ENCODE measurements at places on chromosomes 1 and 21.

DNA sequence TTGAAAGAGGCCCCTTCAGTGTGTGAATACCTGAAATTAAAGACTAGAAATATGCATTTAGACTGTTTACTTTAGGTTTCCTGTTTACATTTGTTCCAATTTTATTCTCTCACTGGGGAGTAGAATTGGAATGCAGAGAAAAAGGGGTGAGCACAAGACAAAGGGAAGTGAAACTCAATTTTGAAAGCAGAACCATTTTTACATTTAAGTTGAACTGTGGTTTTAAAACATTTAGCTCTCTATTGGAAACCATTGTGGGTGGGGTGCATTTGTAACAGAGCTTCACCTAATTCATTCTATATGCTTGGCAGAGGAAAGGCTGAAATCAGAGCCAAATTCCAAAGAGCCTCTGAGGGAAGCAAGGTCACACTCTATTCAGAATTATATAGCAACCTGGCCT lies 235.3 kb upstream of the C1orf105 start:
- DNase-seq, result no peak

GRCh38 chr1:211677659-211678058 lies 2.2 kb upstream of the NEK2 start:
- DNase-seq, result no peak

GRCh38 chr1:104467590-104467989 lies 717.9 kb downstream of the AMY1C start:
- DNase-seq, result no peak

GRCh38 chr1:212791261-212791675 lies 309 bp downstream of the NSL1 start:
- DNase-seq, result no peak

GRCh38 chr1:23611601-23612327 lies 52.5 kb upstream of the ID3 start:
- DNase-seq, result no peak

GRCh38 chr1:39331647-39332046 lies 127.2 kb downstream of the MACF1 start:
- no peak for DNase-seq

DNA sequence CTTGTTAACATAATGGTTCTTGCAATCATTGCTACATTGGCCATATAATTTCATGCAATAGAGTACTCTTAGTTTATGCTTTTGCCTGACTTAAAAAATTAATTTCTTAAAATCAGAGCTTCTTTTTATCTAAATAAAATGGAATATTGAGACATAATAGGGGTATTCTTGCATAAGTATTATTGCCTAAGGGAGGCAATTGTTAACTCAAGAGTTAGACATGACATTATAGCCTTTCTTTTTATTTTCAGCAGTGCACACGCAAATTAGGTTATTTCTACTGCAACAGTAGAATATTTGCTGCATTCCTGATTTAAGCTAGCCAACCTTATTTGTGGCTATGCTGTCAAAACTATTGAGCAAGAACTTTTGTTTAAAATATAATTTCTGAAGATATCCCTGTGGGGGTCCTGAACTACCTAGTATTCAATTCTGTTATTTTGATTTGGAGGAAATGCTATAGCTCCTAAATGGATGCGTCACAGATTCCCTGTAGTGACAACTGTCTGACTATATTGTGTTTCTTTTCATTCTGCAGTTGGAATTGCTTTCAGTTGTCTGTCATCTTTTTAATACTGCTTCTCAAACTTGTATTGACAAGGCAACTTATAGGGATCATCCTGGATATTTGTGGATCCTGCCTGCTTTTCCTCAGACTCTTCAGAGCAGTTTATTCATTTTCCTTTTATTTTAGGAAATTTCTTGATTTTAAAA lies 211.0 kb downstream of the PATJ start:
- no peak for DNase-seq

DNA sequence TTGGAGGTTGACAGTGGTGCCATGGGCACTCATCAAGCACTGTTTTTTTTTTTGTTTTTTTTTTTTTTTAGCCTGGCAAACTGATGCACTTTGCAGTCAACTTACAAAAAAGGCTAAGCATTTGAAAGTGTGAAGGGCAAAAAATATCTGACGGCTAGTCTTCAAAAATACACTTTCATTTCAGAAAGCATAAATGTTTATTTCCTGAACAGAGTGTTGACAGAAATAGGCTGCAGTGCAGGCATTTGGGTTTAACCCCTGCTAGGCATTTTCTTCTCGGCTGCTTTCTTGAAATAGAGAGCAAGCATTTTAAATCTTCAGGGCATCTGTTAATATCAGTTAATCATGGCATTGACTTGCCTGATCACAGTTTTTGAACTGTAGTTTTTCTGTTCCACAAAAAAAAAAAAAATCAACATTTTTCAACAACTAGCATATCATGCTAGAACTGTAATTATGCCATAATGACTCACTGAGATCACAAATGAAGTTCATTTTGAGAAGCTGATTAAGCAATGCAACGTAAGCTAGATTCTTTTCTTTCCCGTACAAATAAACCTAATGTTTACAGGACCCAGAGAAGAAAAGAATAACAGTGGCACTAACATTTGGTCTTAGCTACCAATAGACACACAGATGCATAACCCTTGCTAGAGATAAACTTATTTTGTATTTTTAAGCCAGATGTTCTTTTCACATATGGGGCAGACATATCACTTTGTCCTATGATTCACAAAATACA lies 100.4 kb upstream of the USH2A start:
- DNase-seq, result no peak

DNA sequence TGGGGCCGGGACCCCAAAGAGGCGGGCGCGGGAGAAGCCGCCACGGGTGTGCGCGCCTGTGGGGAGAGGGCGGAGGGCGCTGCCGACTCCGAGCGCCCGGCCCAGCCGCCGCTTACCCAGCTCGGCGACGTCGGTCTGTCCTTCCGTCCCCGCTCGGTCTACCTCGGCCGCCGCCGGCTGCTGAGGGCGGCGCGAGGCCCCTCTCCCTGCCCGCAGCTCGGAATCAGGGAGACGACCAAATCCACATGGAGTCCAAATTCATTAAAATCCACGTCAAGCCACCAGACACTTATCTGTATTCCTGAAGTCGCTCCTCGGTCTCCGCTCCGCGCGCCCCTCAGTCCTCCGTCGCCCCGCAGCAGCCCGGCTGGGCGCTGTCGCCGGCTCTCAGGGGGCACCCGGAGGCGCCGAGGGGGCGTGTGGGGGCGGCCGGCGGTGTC lies 637 bp downstream of the PLXNA2 start:
- no peak for DNase-seq

DNA sequence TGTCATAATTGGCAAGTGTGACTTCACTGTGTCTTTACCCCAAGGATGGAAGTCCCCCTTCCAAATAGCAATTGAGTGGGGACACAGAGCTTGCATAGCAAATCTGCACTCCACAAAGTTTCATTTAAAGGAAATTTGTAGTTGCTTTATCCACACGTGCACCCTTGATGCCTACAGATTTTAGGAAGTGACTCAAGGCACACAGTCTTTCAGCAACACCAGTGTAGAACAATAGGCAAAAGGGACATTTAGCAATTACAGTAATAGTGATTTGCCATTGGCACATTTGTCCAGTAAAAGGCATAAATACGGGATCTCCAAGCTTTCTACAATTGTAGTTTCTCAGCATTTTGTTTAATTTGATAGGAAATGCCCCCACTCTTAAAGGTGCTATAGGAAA lies 43.4 kb upstream of the KAZN start:
- DNase-seq, result no peak

All from NCI-H1417 treated with DMSO at 0.1 percent for 48 hours (cell line).